ENCODE measurements at places on chromosomes 5 and 9.

DNA sequence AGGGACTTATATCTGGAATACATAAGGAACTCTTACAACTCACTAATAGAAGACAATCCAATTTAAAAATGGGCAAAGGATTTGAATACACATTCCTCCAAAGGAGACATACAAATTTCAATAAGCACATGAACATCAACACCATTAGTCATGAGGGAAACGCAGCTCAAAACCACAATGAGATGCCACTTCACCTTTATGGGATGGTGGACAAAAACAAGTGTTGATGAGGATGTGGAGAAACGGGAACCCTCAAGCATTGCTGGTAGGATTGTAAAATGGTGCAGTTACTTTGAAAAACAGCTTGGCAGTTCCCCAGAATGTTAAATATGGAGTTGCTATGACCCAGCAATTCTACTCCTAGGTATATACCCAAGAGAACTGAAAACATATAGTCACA lies 72.7 kb upstream of the IER5L start:
- DNase-seq: peak; percentile 4
- no peak overlapping the region for H3K27ac ChIP-seq
- peaks cover 63% of the 10 kb centered on the region for H3K27me3 ChIP-seq
- peaks cover 4% of the 10 kb centered on the region for H3K4me1 ChIP-seq
- H3K4me3 ChIP-seq: no peak overlapping the region
- no peaks in the 10 kb centered on the region for H3K36me3 ChIP-seq

GRCh38 chr9:12753931-12754330 lies 20.9 kb upstream of the LURAP1L start:
- H3K4me1 ChIP-seq: no peaks in the 10 kb centered on the region
- H3K27ac ChIP-seq: no peak overlapping the region
- no peak overlapping the region for H3K4me3 ChIP-seq
- H3K27me3 ChIP-seq: no peaks in the 10 kb centered on the region

DNA sequence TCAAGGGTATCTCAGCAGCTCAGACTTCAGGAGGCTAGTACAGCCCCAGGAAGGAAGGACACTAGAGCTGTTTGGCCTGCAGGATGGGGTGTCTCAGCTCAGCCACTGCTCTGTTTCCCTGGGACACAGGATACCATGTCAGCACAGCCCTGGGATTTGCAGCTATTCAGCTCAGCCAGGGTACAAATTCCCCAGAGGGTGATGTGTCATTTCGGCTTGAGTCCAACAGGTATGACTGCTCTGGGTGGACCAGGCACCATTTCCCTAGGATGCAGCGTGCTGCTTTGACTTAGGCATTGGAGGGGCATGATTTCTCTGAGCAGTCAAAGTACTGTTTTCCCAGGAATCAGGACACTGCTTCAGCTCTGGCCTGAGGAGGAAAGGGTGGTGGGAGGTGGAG lies 130.1 kb downstream of the ARSB start:
- H3K4me3 ChIP-seq: no peak overlapping the region
- no peaks in the 10 kb centered on the region for H3K27me3 ChIP-seq
- H3K36me3 ChIP-seq: peaks cover 4% of the 10 kb centered on the region
- DNase-seq: no peak
- no peaks in the 10 kb centered on the region for H3K4me1 ChIP-seq
- H3K27ac ChIP-seq: no peak overlapping the region

DNA sequence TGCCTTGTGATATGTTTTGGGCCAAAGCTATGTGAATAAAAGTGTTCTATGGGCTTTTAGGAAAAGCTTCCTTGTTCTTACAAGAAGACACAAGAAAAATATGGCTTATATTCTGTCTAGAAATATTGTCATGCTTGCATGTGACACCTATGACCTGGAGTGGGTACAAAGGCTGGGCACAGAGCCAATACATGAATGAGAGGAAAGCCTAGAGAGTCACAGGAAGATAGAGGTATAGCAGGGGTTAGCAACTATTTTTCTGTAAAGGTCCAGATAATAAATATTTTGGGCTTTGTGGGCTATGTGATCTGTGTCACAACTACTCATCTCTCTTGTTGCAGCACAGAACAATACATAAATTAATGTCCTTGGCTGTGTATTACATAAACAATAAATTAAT lies 196.6 kb upstream of the CD180 start:
- no peaks in the 10 kb centered on the region for H3K4me1 ChIP-seq
- H3K4me3 ChIP-seq: no peak overlapping the region
- no peak overlapping the region for H3K27ac ChIP-seq
- H3K36me3 ChIP-seq: no peaks in the 10 kb centered on the region
- DNase-seq: no peak
- no peaks in the 10 kb centered on the region for H3K27me3 ChIP-seq

DNA sequence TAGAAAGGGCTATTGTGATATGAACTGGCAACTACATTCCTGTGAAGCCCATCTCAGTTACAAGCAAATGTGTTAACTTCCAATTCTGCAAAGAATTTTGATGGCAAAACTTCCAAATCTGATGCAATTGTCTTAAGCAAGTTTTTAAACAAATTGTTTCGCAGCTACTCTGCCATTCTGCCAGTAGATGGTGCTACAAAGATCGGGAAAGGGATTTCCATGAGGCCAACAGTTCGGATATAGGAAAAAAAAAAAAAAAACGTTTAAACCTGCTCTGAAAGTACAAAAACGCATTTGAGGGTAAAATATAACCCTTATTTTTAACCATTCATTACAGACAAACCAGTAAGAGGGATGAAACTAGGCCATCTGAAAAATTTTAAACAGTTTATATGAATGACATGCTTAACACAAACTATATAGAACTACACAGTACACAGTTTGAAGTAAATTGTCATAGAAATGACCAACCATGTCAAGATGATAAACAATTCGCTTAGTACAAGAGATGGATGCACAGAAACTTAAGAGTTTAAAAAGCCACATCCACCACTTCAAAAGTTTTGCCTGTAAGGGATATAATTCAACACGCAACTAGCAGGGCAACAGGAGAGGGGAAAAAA lies 2.2 kb downstream of the HNRNPA0 start:
- peaks cover 4% of the 10 kb centered on the region for H3K27me3 ChIP-seq
- DNase-seq: no peak
- peaks cover 40% of the 10 kb centered on the region for H3K36me3 ChIP-seq
- H3K27ac ChIP-seq: peak overlapping the region; percentile 100
- peaks cover 31% of the 10 kb centered on the region for H3K4me1 ChIP-seq

GRCh38 chr5:171762021-171762608 lies 23.5 kb upstream of the SMIM23 start:
- peaks cover 23% of the 10 kb centered on the region for H3K27me3 ChIP-seq
- DNase-seq: no peak
- H3K27ac ChIP-seq: no peak overlapping the region
- H3K36me3 ChIP-seq: no peaks in the 10 kb centered on the region
- H3K4me3 ChIP-seq: no peak overlapping the region

DNA sequence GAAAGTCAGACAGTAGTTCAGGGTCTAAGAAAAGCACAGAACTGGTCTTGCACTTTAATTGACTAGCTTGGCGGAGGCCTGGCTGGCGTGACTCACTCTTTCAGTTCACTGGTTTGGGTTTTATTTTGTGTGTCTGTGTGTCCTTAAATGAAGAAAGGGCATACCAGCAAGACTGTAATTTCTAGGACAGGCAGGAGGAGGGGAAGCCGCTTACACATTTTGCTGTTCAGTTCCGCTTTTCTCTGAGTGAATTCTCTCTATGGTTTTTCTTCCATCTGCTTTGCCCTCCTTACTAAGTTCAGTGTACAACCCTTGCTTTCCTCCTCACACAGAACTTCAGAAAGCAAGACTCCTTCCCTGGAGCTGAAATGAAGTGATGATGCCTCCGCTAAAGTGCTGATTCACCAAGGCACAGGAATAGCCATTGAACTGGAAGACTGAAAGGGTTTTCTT lies 150.8 kb downstream of the MEF2C start:
- H3K27me3 ChIP-seq: no peaks in the 10 kb centered on the region
- no peaks in the 10 kb centered on the region for H3K36me3 ChIP-seq
- no peak overlapping the region for H3K27ac ChIP-seq
- no peak overlapping the region for H3K4me3 ChIP-seq
- DNase-seq: no peak

DNA sequence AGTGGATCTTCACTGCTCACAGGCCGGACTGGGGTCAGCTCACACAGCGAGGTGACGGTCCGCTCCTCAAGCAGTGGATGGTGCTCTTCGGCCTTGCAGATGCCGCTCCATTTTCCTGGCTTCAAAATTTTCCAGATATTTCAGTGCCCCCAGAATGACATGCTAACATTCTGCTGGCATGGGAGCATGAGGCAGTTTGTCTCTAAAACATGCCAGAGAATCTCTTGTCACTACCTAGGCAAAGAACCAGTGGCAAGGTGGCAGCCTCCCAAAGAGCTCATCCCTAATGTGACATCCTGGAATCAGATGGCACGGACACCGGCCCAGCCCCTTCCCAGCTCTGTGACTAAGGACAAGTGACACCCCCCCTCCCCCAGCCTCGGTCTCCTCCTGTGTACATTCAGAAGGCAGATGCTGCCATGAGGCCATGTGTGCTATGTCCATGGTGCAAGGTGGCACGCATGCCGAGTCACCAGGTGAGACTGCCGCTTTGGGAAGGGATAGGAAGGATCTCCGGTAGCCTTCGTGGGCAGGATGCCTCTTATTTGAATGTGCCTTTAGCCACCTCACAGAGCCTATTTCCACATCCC lies 2.7 kb downstream of the S1PR3 start:
- DNase-seq: no peak
- H3K27me3 ChIP-seq: peaks cover 61% of the 10 kb centered on the region
- H3K4me3 ChIP-seq: no peak overlapping the region
- no peaks in the 10 kb centered on the region for H3K36me3 ChIP-seq
- no peak overlapping the region for H3K27ac ChIP-seq

- H3K27ac ChIP-seq: no peak overlapping the region
- no peak overlapping the region for H3K4me3 ChIP-seq
- no peaks in the 10 kb centered on the region for H3K27me3 ChIP-seq
- no peaks in the 10 kb centered on the region for H3K36me3 ChIP-seq
- H3K4me1 ChIP-seq: no peaks in the 10 kb centered on the region
- no peak for DNase-seq
These were observed 142.8 kb upstream of the STK32A start for GRCh38 chr5:147092044-147092443.

DNA sequence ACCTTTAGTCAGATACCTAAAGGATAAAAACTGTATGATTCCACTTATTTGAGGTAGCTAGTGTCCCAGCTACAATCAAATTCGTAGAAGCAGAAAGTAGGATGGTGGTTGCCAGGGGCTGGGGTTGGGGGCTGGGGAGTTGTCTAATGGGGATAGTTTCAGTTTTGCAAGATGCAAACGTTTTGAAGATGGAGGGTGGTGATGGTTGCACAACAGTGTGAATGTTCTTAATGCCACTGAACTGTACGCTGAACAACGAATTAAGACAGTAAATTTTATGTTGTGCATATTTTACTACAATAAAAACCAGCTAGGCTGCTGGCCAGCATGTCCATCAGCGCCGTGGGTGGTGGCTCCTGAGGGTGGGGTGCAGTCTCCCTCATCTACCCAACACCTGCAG lies 137.8 kb downstream of the GADD45G start:
- H3K36me3 ChIP-seq: peaks cover 4% of the 10 kb centered on the region
- peak overlapping the region; percentile 88 for H3K27ac ChIP-seq
- H3K27me3 ChIP-seq: peaks cover 15% of the 10 kb centered on the region
- peak; percentile 61 for DNase-seq

DNA sequence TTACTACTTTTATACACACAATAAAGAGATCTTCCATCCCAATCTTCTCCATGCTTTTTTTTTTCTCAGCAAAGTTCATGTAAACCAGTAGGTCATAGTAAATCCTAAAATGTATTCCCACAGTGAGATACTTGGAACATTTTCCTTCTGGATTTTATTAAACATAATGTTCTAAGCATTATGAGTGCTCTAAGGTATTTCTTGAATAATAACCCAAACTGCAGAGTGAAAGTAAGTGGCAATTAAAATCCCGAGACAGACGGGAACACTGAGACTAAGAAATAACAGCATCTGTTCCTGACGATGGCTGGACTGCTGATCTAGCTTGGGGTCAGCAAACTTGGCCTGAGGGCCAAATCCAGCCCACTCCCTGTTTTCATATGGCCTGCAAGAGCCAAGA lies 359.8 kb downstream of the ARL15 start:
- no peak for DNase-seq
- H3K4me1 ChIP-seq: no peaks in the 10 kb centered on the region

DNA sequence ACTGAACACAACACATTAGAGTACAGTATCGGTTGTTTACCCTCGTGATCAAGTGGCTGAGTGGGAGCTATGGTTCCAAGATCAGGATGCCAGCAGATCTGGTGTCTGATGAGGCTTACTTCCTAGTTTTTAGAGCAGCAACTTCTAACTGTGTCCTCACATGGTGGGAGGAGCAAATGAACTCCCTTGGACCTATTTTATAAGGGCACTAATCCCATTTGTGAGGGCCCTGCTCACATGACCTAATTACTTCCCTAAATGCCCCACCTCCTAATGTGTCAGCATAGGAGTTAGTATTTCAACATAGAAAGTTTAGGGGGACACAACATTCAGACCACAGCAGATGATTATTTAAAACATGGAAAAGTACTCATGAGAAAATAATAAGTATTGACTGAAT lies 111.8 kb downstream of the GCNT1 start:
- no peaks in the 10 kb centered on the region for H3K36me3 ChIP-seq
- DNase-seq: no peak
- H3K4me1 ChIP-seq: peaks cover 23% of the 10 kb centered on the region
- no peak overlapping the region for H3K27ac ChIP-seq
- H3K4me3 ChIP-seq: peak overlapping the region; percentile 56

- peak; percentile 66 for DNase-seq
- H3K27ac ChIP-seq: peak overlapping the region; percentile 94
- H3K27me3 ChIP-seq: no peaks in the 10 kb centered on the region
- H3K4me3 ChIP-seq: peak overlapping the region; percentile 84
- H3K36me3 ChIP-seq: peaks cover 57% of the 10 kb centered on the region
These were observed 830 bp downstream of the TRAF1 start for GRCh38 chr9:120925535-120926396.

DNA sequence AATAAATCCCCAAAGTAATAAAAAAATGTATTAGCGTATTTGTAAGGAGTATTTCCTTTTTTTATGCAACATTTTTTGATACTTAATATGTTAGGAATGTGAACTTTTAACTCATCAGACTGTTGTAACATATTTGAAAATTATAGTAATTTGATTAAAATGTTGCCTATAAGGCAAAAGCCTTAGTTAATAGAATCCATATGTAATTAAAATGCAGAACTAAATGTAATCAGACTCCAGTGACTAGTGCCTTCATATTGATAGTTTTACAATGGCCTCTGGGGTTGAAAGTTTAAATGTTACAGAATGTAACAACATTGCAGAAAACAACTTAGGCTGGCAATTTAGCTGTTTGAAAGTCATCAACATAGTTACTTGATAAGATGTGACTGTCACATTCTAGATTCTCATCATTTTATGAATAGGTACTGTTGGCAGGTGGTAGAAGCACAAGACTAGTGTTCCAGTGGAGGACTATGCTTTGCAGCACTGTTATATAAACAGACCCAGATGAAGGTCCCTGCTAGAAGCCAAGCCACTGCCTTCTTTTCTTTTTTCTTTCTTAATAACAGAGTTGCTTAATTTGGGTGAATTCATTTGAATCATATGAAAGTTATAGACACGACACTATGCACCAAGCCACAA lies 382.9 kb downstream of the CCDC171 start:
- no peak overlapping the region for H3K4me3 ChIP-seq
- H3K36me3 ChIP-seq: no peaks in the 10 kb centered on the region
- H3K4me1 ChIP-seq: no peaks in the 10 kb centered on the region
- no peaks in the 10 kb centered on the region for H3K27me3 ChIP-seq
- no peak overlapping the region for H3K27ac ChIP-seq

- DNase-seq: no peak
- no peak overlapping the region for H3K27ac ChIP-seq
- H3K27me3 ChIP-seq: no peaks in the 10 kb centered on the region
- H3K4me1 ChIP-seq: no peaks in the 10 kb centered on the region
- no peak overlapping the region for H3K4me3 ChIP-seq
These were observed 13.3 kb downstream of the MPDZ start for GRCh38 chr9:13266167-13266566.

- no peak overlapping the region for H3K27ac ChIP-seq
- no peak for DNase-seq
- H3K36me3 ChIP-seq: no peaks in the 10 kb centered on the region
These were observed 125.8 kb upstream of the SLIT3 start for GRCh38 chr5:169426784-169427183.

Measured in activated naive CD4-positive, alpha-beta T cell treated with anti-CD3 and anti-CD28 coated beads, Interleukin-2, amount 10 ng/mL, durations not matched to agents 7 days and 5 days (primary cell).